ENCODE measurements at places on chromosomes 16 and 17.

DNA sequence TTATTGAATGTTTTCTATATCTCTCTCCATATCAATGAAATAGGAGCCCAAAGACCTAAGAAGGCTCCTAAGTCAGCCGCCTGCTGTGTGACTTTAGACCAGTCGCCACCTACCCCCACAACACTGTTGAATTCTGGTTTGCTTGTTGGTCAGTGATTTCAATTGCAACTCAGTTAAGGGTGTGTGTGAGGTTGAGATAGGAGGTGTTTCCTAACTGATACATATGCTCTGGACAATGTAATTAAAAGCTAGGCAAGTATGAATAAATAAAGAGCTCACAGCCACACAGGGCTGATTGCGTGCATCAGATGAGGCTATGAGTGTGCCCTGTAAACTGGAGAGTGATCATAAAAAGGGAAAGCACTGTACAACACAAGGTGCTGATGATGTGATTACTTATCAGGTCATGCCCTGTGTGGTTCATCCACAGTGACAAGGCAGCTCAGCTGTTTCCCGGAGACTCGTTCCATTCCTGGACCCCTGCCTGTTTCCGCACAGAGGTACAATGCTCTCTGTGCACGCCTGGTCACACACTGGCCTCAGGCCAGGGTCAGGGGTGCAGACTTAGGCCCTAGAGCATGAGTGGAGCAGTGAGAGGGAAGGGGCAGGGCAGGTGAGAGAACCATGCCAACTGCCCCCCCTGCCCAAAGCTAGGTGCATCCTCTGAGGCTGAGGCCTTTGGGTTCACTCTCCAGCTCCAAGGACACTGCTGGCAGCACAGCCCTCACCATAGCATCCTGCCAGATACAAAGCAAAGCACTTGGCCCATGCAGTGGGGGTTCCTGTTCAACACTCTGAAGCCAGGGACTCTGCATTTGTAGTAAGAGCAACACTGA lies 3.3 kb upstream of the KRT35 start:
- no peak for DNase-seq

DNA sequence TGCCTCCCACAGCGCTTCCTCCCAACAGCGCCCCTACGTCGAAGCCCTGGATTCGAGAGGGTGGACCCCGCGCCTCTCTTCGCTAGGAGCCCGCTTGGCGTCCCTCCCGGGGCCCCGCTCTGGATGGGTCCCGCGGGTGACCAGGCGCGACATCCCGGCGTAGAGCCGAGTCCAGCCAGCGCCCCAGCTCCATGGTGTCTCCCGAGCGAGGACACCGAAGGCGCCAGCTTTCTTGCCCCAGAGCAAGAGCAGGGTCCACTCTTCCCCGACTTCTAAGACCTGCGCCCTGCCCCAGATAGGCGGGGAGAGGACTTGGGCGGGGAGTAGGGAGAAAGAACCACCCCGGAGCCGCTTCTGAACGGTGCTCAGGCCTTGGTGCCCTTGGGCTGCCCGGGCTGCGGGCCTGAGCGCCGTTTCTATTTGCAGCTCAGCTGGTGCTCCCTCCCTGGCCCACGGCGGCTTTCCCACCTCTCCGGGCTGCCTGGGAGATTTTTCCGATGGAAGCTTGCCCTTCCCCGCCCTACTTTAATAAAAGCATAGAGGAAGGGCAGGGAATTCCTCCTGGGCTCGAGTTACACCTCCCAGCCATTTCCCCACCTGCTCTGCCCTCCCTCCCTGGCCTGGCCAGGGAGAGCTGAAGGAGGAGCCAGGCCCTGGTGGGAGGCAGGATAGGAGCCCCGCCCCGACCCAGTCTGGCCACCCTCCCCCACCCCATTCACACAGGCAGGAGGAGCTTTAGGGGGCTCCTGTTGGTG lies 1.8 kb downstream of the MMP15 start:
- DNase-seq, result no peak

DNA sequence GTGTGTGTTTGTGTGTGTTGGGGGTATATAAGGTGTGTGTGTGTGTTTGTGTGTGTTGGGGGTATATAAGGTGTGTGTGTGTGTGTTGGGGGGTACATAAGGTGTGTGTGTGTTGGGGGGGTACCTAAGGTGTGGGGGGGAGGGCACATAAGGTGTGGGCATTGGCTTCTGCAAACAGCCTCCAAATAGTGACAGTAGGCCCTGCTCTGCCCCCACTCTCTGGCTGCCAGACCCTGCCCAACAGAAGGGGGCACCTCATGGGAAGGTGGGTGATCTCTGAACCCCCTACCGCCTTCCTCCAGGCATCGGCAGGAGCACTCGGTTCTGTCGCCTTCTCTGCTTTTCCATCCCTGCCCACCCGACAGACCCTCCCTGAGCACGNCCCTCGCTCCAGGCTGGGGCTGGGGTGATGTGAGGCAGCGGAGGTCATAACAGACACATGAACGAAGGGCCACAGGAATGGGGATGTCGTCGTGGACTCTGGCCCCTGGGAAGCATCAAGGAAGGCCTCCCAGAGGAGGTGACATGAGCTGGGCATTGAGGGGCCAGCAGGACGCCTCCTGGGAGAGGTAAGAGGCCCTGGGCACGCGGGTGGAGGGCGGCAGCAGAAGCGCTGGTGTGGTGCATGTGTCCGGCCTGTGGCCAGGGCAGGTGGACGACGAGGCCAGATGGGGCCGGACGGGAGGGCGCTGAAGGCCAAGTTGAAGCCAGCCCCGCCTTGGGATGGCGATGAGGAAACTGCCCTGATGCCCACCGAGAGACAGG lies 136.6 kb upstream of the RPH3AL start:
- no peak for DNase-seq

DNA sequence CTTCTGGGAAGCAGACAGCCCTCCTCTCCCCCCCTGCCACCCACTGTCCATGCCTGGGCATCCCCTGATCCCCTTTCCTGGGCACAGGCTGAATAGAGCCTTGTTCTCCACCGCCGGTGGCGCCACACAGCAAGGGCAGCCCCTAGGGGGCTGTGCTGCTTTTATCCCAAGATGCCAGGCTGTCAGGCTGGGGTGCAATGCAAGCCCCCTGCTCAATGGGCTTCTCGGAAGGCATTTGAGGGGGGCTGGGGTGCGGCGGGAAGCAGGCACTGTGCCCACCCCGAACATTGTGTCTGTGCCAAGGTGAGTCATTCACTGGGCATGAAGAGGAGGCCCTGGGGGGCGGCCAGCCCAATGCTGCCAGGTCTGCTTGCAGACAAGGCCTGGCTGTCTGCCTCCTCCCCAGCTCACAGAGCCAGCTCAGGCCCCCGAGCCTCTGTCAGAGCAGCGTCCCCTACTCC lies 1.5 kb upstream of the GFAP start:
- no peak for DNase-seq

GRCh38 chr16:25747160-25747758 lies 55.5 kb downstream of the HS3ST4 start:
- no peak for DNase-seq

Measured in stimulated activated CD8-positive, alpha-beta memory T cell treated with anti-CD3 and anti-CD28 coated beads, Interleukin-7, amount 100 ng/mL, for 1 hour (primary cell).